ENCODE measurements at places on chromosomes 13 and 19. TPM values are rescaled to one million over a fixed set of nuclear protein-coding genes. Genes with fewer than 3 reads are reported as not detected.

Gene NUP58
- 22.8 TPM for total RNA-seq

Gene ZNF844
- total RNA-seq: not detected

Gene RNF225
- not detected for total RNA-seq

Gene SOHLH2
- not detected for total RNA-seq

Gene PRRG2
- 0.94 TPM for total RNA-seq

Gene OR10H1
- total RNA-seq: not detected

Gene CYP4F2
- not detected for total RNA-seq

Gene ZNF208
- not detected for total RNA-seq

Gene GSX1
- not detected for total RNA-seq

Gene C19orf67
- total RNA-seq: not detected

Gene KLK10
- 0.49 TPM for total RNA-seq

Measured in A549 treated with ZK216348 at 1 μM for 4 hours (cell line).